Cardiac fibroblast (primary cell): ENCODE measurements at places on chromosomes 2 and 18.
A peak's percentile ranks its signal among the peaks of the same experiment; 100 is the strongest.

DNA sequence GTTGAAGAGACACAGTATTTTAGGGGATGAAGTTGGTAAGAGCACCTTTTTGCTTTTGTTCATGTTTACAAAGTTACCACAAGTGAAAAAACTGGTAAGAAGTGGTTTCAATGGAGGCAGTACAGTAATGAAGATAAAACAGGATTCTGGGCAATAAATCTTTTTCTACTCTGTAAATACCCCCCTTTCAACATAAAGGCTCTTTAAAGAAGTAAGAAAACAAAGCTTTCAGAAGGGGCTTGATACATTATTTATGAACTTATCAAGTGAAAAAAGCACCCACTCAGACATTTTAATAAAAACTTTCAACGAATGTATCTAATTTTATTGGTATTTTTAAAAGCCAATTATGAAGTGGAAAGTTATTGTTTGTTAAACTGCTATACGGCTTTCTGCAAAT is 522.9 kb downstream of the ZEB2 start:
- no peak for DNase-seq

DNA sequence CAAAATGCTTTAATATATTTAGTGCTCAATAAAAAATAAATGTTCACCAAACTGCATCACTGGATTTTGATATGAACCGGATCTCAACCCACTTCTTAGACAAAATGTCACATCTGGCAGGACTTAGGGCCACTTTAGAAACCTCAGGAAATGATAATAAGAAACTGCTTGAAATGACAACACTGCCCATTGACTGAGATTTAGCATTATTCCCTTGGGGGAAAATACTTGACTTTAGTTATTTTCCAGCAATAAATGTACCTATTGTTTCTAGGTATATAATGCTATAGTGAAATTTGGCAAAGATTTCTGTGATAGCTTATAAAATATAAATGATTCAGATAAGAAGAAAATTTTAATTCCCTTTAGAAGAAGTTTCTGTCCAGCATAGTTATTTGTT is 195.1 kb downstream of the ICOS start:
- no peak for DNase-seq

GRCh38 chr2:20744366-20745335 is 77.7 kb downstream of the GDF7 start:
- DNase-seq: no peak

DNA sequence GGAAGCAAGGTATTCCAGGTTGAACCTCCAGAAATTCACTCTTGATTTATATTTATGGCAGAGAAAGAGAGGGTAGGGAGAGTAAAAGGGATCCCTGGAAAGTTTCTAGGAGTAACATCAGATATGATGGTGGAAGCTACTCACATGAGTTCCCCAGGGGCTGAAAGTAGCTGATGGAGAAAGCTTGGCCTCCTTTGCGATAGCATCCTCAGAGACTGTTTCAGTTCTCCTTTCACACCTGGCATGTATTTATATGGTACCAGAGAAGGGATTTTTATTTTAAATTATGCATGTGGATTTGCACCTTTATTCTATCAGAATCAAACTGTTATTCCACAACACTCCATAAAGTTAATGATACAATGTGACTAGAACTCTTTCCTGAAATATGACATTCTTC is 126.3 kb upstream of the OSR1 start:
- no peak for DNase-seq

GRCh38 chr2:197852108-197852507 is 47.7 kb downstream of the PLCL1 start:
- DNase-seq: no peak

DNA sequence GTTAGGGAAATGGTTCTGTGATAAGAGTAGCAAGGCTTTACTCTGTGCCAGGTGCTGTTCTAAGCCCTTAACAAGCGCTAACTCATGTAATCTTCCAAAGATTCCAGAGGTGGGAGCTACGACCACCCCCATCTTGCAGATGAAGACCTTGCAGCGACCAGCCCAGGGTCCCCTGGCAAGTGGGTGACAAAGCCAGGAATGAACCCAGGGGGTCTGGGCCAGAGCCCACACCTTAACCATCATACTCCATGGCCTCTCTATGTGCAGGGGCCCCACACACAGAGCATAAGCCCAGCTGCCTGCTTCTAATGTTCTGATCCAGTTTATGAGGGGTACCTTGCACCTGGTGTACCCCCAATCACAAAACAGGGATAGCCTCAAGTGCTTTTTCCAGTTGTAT is 105.3 kb downstream of the ZBTB7C start:
- no peak for DNase-seq

DNA sequence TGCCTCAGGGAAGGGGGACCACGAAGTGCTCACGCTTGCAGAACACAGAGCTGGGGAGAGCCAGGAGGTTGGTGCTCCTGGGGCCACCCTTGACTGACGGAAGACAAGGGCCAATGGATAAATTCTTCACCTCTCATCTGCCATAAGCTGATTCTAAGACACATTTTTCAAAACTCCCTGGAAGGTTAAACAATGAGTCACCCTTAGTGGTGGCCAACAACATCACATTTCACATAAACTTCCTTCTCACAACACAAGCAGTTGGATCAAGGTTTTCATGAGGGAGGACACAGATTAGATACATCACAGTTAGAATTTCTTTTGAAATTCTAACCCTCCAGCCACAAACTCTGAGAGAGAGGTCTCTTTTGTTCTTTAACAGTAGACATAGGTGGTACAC is 713.6 kb upstream of the POU3F3 start:
- no peak for DNase-seq

DNA sequence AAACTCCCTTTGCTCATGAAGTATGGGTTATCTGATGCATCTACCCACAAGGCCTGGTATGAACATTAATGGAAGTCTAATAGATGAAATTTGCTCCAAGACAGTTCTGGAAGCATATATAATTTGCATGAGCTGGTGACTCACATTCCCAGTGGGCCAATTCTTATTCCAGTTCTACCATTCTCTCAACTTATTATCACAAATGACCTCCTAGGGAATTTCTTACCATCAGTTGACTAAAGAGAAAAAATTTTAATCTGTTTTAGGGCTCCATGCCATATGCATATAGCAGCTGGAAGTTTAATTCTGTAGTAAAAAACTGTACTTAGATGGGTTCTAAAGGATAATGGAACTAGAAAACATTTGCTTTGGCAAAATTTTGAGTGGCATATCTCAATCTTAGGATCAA is 165.2 kb upstream of the COL3A1 start:
- peak; percentile 86 for DNase-seq

GRCh38 chr18:53909668-53910067 is 314.8 kb downstream of the MBD2 start:
- peak; percentile 66 for DNase-seq
